ENCODE measurements at places on chromosomes 5 and 9. TPM values are rescaled to one million over a fixed set of nuclear protein-coding genes. Genes with fewer than 3 reads are reported as not detected.

The SLC36A2 gene
- not detected for total RNA-seq

The SV2C gene
- not detected for total RNA-seq

The ANKRD33B gene
- 32.1 TPM for total RNA-seq

The CLIC3 gene
- 39.7 TPM for total RNA-seq

The ADGRD2 gene
- not detected for total RNA-seq
